Endothelial cell (in vitro differentiated cells): ENCODE measurements at places on chromosomes 12 and 14. TPM values are rescaled to one million over a fixed set of nuclear protein-coding genes. Genes with fewer than 3 reads are reported as not detected.

SERPINA5 gene
- 0.26 TPM for total RNA-seq

DNA sequence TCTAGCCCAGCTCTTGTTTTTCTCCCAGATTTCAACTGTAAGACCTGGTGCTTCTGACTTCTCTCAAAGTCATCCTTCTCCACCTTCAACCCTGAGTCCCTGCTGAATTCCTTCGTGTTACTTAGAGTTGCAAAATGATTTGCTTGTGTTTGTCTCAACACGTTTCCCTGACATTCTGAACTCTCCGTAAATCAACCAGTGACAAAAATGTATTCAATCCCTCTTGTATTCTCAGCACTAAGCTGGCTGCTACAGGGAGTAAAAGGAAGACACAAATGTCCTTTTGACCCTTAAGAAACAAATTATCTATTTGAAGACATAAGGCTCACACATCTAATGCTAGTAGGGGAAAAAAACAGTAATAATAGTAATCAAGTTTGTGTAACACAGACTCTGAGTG lies 514.0 kb upstream of the TMPO start:
- no peaks in the 10 kb centered on the region for H3K36me3 ChIP-seq
- no peak overlapping the region for H3K27ac ChIP-seq
- H3K4me1 ChIP-seq, result no peaks in the 10 kb centered on the region
- H3K4me3 ChIP-seq, result no peak overlapping the region

- no peak overlapping the region for H3K27ac ChIP-seq
- peaks cover 5% of the 10 kb centered on the region for H3K27me3 ChIP-seq
- no peaks in the 10 kb centered on the region for H3K4me1 ChIP-seq
- no peak overlapping the region for H3K4me3 ChIP-seq
Observed at GRCh38 chr14:98867146-98867545, 404.9 kb downstream of the BCL11B start.

- no peak overlapping the region for H3K4me3 ChIP-seq
- no peaks in the 10 kb centered on the region for H3K4me1 ChIP-seq
- no peaks in the 10 kb centered on the region for H3K36me3 ChIP-seq
Observed at GRCh38 chr12:29830391-29830790, 46.6 kb upstream of the TMTC1 start.

- no peaks in the 10 kb centered on the region for H3K4me1 ChIP-seq
- H3K4me3 ChIP-seq, result no peak overlapping the region
- H3K36me3 ChIP-seq, result no peaks in the 10 kb centered on the region
- peak; percentile 32 for DNase-seq
Observed at GRCh38 chr12:117685110-117685926, 283.5 kb downstream of the KSR2 start.
